ENCODE measurements at places on chromosomes 11 and 22. TPM values are rescaled to one million over a fixed set of nuclear protein-coding genes. Genes with fewer than 3 reads are reported as not detected.
A peak's percentile ranks its signal among the peaks of the same experiment; 100 is the strongest.

The BAIAP2L2 gene
- polyA plus RNA-seq = 1.5 TPM

The APOA4 gene
- polyA plus RNA-seq = not detected

The OR52N4 gene
- 0.26 TPM for polyA plus RNA-seq

The AQP11 gene
- polyA plus RNA-seq = 1.5 TPM

The OVOL1 gene
- not detected for polyA plus RNA-seq

The SLC37A2 gene
- 5.3 TPM for polyA plus RNA-seq

The ISX gene
- polyA plus RNA-seq = not detected

The OR2D2 gene
- polyA plus RNA-seq = not detected

The OR2AG2 gene
- not detected for polyA plus RNA-seq

DNA sequence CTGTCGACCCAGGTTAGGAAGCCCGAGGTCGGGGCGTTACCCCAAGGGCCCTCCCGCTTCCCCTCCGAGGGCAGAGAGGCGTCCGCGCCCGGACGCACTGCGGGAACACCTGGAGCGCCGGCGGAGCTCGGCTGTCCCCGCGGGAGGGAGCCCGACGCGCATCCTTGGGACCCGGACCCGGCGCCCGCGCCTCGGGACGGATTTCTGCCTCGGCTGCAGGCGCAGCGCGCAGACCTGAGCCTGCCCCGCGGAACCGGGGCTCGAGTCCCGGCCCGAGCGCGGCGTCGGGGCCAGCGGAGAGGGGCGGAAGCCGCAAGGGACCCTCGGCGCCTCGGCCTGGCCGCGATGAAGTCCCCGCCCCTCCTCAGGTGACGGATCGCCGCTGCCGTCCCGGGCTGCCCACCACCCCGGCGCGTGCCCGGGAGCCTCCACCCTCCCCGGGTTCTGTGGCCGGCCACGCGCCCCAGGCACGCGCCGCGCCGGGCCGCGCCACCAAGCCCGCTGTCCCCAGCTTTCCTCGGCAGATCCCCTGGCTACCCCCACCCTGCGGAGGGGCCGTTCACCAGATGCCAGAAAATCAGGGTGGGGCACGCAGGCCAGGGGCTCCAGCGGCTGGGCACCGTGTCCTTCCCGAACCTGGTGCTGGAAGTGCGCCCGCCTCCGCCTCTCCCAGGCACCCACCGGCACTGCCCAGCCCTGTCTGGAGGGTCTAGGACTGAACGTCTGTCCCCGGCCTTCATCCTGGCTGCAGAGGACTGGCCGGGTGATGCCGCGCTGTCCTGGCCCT, 410 bp downstream of the GLB1L3 start:
- no peak for DNase-seq

- no peak for DNase-seq
Measured at GRCh38 chr22:28398355-28398754, 281.3 kb downstream of the TTC28 start.

DNA sequence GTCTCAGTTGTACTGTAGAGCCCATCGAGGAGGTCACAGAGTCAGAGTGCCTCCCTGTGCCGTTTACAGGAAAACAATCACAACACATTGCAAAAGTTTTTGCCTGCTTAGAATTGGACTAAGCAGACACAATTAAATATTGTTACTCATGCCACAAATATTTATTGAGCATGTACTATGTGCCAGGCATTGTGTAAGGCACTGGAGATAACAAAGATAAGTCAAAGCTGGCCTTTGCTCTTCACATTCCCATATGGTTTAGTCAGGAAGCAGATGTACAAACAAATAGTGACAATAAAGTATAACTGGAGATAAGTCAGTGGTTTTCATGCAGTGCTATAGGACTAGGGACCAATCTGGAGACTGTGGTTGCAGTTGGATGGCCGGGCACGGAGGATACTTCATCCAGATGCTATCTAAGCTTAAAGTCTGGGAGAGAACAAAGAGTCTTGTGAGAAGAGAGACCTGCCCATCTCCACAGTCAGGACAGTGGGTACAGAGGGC, 550.7 kb downstream of the INSC start:
- DNase-seq = no peak

- no peak for DNase-seq
Measured at GRCh38 chr11:103903621-103904323, 132.7 kb upstream of the DDI1 start.

DNA sequence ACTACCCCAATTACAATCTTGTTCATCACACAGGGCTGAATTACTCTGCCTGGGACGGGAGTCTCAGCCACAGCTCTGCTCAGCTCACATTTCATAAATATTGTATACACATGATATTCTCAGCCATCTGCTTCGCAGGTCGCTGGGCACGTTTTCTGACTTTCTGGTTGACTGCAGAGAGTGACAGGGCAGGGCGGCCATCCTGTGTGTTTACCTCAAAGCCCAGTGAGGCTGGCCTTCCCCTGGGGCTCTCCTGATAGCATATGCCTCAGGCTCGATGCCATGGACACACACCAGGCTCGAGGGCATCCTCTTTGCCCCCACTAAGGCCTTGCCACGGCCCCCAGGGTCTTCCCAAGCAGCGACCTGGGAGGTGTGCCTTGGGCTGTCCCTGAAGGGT, 345.0 kb downstream of the CADM1 start:
- no peak for DNase-seq

GRCh38 chr11:134020598-134020997, 48.3 kb upstream of the JAM3 start:
- no peak for DNase-seq

- no peak for DNase-seq
Measured at GRCh38 chr11:10287766-10288715, 6.0 kb downstream of the SBF2 start.

- no peak for DNase-seq
Measured at GRCh38 chr11:11512090-11512489, 109.7 kb downstream of the GALNT18 start.

GRCh38 chr22:33747576-33748180, 172.6 kb downstream of the LARGE1 start:
- no peak for DNase-seq

DNA sequence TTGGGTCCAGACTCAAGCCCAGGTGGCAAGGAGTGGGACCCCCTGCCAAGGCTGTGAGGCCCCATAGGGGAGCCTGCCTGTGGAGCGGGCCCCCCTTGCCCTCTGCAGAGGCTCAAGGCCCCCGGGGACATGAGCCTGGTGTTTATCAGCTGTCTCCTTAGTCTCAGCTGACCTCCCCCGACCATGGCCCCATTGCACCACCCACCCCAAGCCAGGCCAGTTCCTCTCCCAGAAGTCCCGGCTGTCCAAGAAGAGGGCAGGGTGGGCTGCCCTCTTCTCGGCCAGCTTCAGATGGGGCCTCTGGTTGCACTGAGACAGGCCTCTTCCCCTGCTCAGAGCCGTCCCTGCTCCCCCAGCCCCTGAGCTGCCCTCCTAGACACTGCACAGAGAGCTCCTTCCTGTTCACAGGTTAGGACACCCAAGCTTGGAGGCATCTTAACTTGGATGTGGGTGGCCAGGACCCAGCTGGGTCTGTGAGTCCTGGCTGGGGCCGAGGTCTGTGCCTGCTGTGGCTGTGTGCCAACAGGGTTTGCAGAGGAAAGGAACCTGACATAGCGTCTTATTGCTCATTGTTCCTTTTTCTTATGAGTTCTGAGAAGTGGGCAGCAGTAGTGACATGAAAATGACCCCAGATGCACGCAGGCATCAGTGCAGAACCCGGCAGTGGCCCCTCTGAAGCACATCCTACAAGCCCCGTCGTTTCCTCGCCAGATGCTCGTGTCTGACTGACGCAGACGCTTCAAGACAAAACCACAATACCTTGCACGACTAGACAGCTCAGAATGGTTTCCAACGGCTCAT, 5.4 kb downstream of the TRABD start:
- no peak for DNase-seq

- no peak for DNase-seq
Measured at GRCh38 chr11:110832539-110832938, 120.3 kb upstream of the ARHGAP20 start.

- DNase-seq = no peak
Measured at GRCh38 chr11:77037057-77037456, 2.9 kb downstream of the B3GNT6 start.

DNA sequence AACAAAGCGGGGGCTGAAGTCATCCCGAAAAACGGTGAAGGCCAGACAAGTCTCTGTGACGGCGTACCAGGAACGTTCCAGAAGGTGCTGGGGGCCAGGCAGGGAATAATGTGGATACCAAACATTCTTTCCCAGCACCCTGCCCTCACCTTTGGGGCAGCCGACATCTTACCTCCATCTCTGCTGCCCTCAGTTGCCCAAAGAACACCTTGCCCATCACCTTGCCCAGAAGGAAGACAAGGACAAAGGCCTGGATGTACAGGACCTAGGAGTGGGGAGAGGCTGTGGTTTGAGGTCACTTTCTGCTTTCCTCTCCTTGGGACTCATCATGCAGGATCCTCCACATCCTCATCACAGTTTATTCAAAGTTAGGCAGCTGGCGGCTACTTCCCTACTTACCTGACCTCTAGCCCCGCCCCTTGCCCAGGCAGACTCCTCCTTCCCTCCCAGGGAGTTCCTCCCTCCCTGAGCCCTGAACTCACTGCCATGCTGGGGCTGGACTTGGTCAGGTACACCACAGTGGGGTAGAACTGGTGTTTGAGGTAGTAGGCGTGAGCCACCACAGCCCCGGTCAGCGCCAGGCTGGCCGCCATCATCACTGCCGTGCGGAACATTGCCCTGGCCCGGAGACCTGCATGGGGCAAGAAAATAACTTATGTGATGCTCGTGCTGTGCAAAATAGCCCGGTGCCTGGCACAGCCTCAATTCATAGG, 1.2 kb downstream of the SYVN1 start:
- no peak for DNase-seq

- no peak for DNase-seq
Measured at GRCh38 chr11:91158297-91158696, 935.4 kb upstream of the CHORDC1 start.

- DNase-seq = no peak
Measured at GRCh38 chr22:44660051-44660830, 41.8 kb upstream of the PRR5 start.

DNA sequence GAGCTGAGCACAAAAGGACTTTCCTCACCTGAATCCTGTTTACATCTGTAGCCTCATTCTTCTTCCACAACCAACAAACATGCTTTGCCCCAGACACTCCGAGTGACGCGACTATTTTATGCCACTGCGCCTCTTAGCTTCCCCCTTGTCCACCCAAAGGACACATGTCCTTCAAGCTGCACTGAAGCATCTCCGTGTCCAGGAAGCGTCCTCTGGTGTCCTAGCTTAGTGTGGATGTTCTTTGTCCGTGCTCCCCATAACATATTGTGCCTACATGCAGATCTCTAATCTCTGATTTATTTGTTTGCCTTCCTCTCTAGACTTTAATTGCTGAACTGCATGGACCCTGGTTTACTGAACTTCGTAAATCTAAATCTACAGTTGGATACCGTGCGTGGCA, 20.1 kb upstream of the CECR2 start:
- no peak for DNase-seq

DNA sequence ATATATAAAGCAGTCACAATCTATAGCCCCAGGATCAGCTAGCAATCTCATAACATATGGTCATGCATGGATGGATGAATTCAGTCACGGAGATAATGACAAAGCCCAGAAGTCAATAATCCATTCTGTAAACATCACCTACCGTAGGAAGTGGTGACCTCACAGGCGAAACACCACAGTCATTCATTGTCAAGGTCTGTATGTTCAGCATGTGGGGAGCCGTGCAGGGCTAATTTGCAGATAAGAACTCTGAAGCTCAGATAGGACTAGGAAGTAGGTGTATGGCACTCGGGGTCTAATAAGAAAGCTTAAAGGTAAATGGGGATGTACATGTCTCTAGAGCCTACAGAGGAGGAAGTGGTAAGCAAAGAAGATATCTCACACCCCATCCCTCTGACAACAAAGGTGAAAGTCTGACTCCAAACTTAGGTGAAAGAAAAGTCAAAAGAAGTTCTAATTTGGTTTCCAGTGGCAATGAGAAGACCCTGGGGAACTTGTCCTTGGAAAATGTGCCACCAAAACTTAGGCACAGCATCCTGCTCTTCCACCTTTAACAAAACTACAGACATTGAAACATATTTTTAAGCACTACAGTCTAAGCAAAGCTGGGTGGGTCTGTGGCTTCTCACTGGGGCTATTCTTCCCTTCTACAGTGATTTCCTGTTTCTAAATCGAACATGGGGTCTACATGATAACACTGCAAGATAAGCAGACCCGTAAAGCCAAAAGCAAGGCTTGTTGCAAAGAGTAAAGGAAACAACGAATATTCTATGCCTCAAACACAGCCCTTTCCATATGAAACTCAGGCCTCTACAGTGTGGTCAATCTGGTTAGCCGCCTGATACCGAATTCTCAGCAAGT, 5.2 kb downstream of the CRTAM start:
- no peak for DNase-seq

DNA sequence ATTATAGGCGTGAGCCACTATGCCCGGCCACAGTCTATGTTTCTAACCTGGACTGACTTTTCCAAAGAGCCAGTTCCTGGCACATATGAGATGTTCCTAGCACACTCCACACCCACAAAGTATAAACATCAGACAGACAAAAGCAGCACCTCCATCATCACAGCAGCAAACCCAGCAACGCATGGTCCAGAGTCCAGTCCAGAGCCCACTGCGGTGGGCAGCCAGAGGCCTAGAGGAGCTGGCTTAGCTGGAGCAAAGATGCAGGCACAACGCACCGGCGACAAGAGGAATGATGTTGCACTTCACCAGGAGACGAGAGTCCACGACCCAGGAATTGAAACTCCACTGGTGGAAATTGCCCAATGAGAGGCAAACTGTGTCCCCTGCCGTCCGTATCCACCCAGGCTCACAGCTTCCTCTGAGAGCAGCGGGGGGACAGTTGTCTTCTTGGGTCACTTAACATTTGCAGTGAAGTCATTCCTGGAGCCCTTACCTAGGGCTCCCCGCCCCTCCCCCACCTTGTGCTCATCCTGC, 36.6 kb downstream of the RPS6KA4 start:
- DNase-seq = no peak

GRCh38 chr11:126480410-126481302, 125.2 kb downstream of the ST3GAL4 start:
- DNase-seq = peak; percentile 88

GRCh38 chr11:65634905-65635731, 2.8 kb upstream of the SIPA1 start:
- no peak for DNase-seq

- no peak for DNase-seq
Measured at GRCh38 chr11:65112546-65113360, 1.1 kb downstream of the TM7SF2 start.

Data from hindlimb muscle (tissue), 1 donor.